ENCODE measurements at places on chromosomes 2 and 18.

- no peak for DNase-seq
Measured at GRCh38 chr2:144385381-144385780, 134.5 kb downstream of the ZEB2 start.

DNA sequence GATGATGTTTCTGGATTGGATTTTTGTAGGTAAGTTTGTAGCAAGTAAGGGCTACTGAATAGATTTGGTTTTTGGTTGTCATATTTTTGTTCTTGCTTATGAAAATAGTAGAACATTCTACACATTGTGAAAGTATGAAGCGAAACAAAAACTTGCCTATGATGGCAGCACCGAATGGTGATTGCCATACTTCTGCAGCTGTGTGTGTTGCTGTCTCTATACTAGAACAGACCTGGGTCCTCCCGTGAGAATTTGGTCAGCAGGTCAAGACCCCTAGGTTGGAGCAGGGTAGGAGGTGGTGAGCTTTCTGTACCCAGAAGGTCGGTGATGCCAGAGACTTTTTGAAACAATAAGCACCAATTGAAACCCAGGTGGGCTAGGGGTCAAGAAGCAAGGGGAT, 322.6 kb downstream of the PRKCE start:
- no peak for DNase-seq

DNA sequence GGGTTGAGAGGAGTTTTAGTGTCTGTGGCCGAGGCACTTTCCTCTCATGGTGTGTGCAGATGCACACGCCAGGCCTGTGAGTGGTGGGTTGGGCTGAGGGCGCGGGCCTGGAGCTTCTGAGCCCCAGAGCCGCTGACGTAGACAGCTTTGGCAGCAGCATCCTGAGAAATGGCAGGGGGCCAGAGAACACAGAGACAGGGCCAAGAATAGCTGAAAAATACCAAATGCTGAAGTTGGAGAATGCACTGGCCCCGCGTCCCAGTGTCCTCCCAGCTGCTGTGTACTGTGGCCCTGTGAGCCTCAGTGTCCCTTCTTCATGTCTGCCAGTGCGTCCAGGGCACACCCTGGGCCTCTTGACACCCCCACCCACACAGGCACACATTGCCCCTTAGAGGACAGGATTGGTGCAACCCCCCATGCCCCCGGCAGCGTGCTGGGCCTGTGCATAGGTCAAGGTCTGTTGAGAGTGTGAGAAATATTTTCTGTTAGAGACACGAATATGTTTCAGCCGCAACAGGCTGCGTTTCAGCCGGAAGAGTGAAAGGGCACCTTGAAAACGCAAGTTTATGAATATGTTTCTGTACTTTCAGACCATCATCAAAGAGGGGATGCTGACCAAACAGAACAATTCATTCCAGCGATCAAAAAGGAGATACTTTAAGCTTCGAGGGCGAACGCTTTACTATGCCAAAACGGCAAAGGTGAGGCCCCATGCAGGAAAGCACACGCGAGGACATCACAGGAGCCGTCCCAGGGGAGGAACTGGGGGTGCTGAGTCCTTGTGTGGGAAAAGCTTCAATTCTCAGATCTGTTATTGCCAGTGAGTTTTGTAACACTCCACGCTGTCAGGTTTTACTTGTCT, 33.6 kb downstream of the DGKD start:
- DNase-seq = no peak

GRCh38 chr2:209763106-209763505, 8.5 kb upstream of the UNC80 start:
- DNase-seq = no peak

Measured in stimulated activated CD4-positive, alpha-beta T cell treated with anti-CD3 and anti-CD28 coated beads, TNF-alpha, amount 100 ng/mL, for 1 hour (primary cell).